ENCODE measurements at places on chromosomes 12 and 14. TPM values are rescaled to one million over a fixed set of nuclear protein-coding genes. Genes with fewer than 3 reads are reported as not detected.

CISTR gene
- not detected for total RNA-seq

DNA sequence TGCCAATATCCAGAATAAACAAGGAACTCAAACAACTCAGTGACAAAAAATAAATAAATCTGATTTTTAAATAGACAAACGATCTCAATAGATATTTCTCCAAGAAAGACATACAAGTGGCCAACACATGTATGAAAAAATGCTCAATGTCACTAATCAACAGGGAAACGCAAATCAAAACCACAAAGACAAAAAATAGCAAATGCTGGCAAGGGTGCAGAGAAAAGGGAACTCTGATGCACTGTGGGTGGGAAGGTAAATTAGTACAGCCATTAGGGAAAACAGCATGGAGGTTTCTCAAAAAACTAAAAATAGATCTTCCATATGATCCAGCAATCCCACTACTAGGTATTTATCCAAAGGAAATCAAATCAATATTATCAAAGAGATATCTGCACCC is 3.5 kb upstream of the EIF5 start:
- DNase-seq, result no peak

- DNase-seq, result no peak
Observed at GRCh38 chr14:54301359-54301758, 95.4 kb upstream of the CDKN3 start.

GRCh38 chr12:13764748-13765147 is 216.7 kb downstream of the GRIN2B start:
- no peak for DNase-seq

- DNase-seq, result no peak
Observed at GRCh38 chr12:105858981-105859710, 279.6 kb downstream of the NUAK1 start.

LRRC10 gene
- total RNA-seq, result not detected

TRHDE gene
- not detected for total RNA-seq

GRCh38 chr14:99605299-99605961 is 1.4 kb upstream of the CCDC85C start:
- no peak for DNase-seq

RFLNA gene
- total RNA-seq, result 70.8 TPM

RASSF9 gene
- total RNA-seq, result 0.92 TPM

DPPA3 gene
- not detected for total RNA-seq

DNA sequence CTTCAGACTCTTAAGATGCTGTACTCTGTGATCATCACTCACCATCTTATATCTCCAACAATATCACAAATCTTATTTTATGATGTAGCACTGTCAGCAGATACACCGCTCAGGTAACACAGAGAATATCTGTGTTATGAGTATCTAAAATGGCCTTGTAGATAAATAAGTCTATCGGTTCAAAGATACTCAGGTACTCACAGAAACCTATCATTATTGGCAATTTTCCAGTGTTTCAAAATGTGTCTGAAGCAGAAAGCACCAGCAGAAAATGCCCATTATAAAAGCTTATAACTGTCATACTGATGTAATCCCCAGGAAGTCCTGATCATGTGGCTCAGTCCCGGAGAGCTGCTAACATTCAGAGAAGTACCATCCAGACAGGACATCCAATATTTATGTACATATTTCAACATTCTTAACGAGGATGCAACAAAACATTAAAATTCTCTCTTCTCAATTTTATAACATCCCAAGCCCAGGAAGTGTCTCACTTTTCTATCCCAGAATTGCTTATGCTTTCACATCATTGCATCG is 190.7 kb upstream of the LMNTD1 start:
- no peak for DNase-seq

GRCh38 chr14:33062881-33063280 is 124.2 kb downstream of the NPAS3 start:
- no peak for DNase-seq

GRCh38 chr12:99767809-99768208 is 120.3 kb downstream of the GARIN6 start:
- DNase-seq, result no peak

DNA sequence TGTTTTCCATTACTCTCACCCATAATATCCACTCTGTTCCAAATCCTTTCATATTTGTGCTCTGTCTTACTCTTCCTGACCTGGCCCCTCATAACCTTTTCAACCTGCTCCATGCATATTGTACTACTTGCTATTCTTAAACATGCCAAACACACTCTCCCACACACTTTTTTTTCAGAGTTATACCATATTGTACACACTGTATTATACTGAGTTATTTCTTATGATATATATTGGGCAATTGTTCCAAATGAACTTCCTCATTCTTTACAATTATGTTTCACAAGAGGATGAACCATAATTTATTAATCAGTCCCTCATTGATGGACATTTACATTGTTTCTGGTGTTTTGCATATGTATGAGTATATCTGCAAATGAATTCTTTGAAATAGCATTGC is 18.5 kb downstream of the ATL1 start:
- DNase-seq, result no peak

- no peak for DNase-seq
Observed at GRCh38 chr12:53103860-53104305, 597 bp downstream of the SOAT2 start.

CMKLR1 gene
- 0.13 TPM for total RNA-seq

DNA sequence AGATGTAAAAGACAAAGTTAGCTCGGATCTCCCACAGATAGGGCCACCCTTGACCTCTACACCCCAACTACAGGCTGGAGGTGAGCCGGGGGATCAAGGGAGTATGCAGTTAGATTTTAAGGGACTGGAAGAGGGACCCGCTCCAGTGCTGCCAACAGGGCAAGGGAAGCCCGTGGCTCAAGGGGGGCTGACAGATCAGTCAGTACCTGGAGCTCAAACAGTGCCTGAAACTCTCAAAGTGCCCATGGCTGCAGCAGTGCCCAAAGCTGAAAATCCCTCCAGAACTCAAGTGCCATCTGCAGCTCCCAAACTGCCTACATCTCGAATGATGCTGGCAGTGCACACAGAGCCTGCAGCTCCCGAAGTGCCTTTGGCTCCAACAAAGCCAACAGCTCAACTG is 10.4 kb downstream of the NYNRIN start:
- no peak for DNase-seq

DNA sequence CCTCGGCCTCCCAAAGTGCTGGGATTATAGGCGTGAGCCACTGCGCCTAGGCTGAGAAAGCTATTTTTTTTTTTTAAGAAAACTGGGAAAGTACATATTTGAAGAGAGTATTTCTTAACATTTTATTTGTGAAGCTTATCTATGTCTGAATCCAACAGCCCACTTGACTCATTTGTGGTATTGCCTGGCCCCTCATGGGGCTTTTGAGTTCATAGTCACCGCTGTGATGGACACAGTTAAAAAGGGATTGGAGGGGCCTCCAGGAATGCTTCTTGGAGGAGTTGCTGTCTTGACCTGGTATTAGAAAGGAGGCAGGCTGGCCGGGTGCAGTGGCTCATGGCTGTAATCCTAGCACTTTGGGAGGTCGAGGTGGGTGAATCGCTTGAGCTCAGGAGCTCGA is 26.5 kb downstream of the BCL7A start:
- no peak for DNase-seq

GRCh38 chr14:55129086-55129427 is at the start of gene LGALS3:
TSS of gene LGALS3 (plus strand) at chr14:55129252. CDS start at chr14:55137374, 8,122 bp downstream.
- DNase-seq, result no peak

ESPL1 gene
- 14.6 TPM for total RNA-seq
